NCI-H1694 treated with DMSO at 0.1 percent for 48 hours (cell line): ENCODE measurements at places on chromosomes 2 and 18.

DNA sequence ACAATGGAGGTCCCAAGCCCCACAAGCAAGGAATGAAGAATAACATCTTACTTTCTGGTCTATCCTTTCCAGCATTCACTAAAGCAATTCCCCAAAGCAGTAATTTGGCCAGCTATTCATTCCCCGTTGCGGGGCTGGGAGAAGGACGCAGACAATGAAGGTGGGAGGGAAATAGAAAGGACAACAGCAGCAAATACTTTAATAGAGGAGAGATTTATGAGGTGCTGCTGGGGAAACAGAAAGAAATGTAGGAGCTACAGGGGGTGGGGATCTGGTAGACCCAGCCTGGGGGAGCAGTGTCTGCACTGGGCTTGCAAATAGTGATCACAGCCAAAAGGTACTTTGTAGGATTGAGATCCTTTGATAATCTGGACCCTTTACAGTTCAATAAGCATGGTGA lies 13.9 kb upstream of the ATL2 start:
- no peak for DNase-seq

GRCh38 chr2:177273408-177273807 lies 8.9 kb upstream of the NFE2L2 start:
- DNase-seq: no peak

GRCh38 chr2:106555053-106555452 lies 67.9 kb downstream of the CD8B2 start:
- DNase-seq: no peak

DNA sequence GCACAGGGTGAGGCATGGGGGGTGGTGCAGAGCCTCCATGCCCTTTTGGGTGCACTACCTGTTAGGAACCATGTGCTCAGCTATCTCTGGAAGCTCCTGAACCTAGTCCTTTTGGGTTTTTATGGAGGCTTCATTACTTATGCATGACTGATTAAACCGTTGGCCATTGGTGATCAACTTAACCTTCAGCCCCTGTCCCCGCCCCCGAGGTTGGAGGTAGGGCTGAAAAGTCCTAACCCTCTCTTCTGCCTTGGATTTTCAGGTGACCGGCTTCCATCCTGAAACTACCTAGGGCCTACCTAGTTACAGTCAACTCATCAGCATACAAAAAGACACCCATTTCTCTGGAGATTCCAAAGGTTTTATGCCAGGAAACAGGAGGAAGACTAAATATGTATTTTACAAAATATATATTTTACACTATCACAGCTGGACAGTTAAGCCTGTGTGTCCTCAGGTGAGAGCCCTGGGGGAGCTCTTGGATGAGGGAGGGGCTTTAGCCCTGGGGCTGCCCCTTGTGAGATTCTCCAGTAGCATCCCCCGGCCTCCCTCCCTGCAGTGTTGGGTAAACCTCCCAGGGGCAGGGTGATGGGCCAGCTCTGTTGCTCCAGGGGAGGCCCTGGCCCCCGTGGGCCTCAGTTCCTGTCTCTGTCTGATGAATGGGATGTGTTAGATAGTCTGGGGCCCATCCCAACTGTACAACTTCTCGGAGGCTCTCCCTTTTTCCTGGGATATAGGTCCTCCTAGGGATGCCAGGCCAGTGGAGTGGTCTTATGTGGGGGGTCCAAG lies 24.1 kb downstream of the GLI2 start:
- no peak for DNase-seq

DNA sequence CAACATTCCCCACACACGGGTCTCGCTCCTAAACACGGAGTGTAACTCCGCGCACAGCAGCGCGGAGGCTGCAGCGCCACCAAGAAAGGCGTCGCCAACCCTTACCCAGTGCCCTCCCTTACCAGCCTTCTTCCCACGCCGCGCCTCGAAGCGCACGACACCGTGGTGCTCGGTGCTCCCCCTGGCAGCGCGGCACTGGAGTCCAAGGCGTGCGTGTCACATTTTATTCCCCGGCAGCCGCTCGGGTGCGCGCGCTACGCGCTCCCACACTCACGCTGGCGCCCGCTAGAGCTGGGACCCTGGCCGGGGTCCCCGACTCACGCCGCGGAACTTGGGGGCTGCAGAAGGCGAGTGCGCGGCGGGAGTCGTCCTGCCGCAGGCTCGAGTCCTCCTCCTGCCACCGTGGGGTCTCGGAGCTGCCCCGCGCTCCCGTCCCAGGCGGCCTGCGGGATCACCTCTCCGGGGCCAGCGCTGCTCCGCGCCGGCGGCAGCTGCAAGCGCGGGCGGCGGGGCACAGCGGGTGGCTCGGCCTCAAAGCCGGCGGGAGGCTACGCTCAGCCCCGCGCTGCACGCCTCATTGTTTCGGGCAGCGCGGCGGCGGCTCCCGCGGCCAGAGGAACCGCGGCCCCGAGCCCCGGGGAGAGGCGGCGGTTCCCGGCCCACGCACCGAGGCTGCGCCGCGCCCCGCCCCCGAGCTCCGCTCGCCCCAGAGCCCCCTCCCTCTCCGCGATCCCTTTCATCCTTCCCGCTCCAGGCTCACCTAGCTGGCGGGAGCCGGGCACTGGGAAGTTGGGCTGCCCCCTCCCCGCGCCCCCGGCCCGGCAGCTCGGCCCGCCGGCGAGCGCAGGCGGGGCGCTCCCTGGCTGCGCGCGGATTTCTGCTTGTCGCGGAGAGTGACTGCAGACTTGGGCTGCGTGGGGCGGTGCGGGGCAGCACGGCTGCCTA lies at the start of gene ST6GAL2:
Gene ST6GAL2 (minus strand): TSS at position 197 of the 945 bp plus-strand sequence. CDS start 42,190 bp downstream, outside the sequence.
- DNase-seq: peak; percentile 15

- no peak for DNase-seq
These were observed 107.7 kb downstream of the EHBP1 start for GRCh38 chr2:62812921-62813825.

DNA sequence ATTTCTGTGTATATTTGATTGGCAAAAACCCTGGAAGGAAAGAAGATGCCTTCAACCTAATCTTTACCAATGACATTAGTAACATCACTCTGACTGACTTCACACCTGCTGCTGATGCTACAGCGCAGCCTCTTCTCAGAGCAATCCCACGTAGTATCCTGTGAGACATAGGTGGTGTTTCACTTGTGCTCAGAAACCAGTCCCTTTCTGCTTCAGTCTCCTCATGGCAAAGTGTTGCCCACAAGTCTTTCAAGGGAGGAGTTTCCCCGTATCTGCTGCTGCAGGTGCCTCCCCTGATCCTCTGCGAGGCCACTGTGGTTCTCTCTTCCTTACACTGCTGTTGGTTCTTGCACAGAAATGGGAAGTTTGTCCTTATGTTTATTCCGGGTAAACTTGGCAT lies 433.2 kb upstream of the TNP1 start:
- DNase-seq: no peak

DNA sequence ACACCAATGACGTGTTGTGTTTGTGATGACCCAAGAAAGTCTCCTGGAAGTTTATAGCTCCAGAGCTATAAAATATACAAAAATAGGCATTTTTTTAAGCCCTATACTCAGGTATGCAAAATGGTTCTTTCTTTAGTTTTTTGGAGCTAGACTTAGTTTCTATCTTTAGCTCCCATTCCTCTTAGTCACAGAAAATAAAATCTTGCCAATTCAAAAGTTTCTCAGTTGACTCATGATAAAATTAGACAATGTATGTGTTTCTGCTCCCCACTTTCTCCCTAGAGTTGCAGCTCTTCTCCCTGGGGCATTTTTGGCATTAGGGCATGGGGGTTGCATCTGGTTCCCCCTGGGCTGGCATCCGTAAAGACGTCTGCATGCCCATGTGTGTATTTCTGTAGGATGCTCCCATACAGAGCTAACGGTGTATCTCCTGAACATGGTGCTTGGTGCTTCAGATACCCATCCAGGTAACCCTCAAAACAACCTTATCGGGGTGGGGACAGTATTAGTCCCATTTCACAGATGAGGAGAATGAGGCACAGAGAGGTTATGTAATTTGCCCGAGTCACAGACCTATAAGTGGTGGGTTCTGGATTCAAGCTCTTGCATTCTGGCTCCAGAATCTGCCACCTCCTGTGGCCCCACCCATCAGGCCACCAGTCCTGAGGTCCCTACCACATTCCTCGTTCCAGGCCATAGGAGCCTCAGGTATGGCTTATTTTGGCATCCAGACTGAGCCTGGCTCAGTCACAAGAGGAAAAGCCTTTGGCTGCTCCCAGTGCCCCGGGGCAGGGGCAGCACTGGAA lies 43.1 kb upstream of the ASAP2 start:
- DNase-seq: no peak

GRCh38 chr2:135688978-135689377 lies 52.7 kb upstream of the UBXN4 start:
- DNase-seq: no peak

- DNase-seq: no peak
These were observed 948.0 kb upstream of the CNTNAP5 start for GRCh38 chr2:123077101-123077500.

- peak; percentile 92 for DNase-seq
These were observed 31.2 kb downstream of the MARCHF4 start for GRCh38 chr2:216341121-216341520.

DNA sequence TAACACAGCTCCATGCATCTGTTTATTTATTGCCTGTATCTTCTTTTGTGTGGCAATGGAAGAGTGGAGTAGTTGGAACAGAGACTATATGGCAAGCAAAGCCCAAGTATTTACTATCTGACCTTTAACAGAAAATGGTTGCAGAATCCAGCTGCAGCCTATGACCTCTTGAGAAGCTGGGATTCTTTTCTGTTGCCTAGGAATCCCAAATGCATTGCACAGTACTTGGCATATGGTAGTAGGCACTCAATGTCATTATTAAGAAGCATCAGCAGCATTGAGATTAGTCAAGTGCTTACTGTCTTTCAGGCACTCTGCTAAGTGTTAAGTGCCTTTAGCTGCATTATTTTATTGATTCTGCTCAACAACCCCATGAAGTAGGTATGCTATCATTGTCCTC lies 331.6 kb downstream of the CCDC85A start:
- no peak for DNase-seq

DNA sequence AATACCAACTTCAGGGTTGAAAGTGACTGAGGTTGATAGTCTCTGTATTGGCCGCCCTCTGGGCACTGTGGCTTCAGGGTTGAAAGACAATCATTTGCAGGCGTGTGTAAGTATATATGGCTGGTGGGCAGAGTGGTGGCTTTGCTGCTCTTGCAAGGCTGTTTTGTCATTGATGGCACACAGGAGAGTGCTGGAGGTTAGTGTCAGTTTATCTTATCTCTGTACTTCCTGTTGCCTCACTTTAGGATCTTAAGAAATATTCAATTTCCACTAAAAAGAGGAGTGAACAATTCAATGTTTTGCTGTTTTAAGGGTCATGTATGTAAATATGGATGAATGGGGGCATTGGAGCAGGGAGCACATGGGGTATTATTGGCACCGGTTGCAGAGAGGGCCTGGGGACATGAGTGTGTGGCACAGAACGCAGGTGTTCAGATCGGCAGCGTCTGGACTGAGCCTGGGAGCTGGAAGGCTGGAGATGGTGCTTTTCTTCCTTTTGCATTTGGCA lies 51.5 kb downstream of the NCK2 start:
- DNase-seq: no peak

DNA sequence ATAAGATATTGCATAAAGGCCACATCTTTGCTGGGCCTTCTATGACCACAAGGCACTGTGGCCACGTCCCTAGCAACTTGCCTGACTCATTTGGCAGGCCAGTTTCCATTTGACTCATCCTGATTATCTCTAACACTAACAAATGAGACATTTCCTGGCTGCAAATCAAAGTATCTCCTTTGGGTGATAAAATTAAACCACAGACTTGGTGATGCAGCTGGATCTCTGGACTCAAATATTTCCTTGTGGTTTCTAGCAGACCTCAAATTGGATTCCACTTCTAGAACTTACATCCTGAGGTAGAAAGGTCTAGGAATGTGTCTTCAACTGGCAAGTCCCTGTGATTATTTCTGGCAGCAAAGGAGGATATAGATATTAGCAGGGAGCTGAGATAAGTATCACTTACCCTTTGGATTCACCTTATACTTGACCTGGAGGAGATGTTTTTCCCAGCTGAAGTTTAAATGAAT lies 167.9 kb upstream of the NXPH2 start:
- no peak for DNase-seq

DNA sequence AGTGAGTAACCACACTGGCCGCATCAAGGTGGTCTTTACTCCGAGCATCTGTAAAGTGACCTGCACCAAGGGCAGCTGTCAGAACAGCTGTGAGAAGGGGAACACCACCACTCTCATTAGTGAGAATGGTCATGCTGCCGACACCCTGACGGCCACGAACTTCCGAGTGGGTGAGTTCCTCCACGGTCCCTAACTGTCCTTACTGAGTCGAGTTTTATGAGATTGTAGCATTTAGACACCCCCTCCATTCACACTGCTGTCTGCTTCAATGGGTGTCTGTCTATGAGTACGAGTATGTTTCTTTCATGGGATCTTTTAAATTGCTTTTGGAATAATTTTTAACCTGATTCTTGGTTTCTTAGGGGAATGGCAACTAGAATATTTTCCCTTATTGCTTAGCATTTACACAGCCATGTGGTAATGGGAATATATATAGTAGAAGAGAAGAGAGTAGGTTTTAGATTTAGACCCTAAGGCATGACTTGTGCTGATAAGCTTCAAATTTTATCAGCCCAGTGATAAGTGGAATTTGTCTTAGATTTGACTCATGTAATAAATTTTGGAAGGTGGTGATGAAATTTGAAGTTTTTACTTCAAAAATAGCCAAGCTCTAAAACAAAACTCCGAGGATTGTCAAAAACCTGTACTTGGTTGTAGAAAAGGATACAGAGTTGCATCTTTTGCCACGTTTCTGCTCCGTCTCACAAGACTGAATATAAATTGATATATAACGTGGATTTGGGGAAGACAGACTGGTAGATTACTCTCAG lies 188.2 kb downstream of the LTBP1 start:
- peak; percentile 26 for DNase-seq

DNA sequence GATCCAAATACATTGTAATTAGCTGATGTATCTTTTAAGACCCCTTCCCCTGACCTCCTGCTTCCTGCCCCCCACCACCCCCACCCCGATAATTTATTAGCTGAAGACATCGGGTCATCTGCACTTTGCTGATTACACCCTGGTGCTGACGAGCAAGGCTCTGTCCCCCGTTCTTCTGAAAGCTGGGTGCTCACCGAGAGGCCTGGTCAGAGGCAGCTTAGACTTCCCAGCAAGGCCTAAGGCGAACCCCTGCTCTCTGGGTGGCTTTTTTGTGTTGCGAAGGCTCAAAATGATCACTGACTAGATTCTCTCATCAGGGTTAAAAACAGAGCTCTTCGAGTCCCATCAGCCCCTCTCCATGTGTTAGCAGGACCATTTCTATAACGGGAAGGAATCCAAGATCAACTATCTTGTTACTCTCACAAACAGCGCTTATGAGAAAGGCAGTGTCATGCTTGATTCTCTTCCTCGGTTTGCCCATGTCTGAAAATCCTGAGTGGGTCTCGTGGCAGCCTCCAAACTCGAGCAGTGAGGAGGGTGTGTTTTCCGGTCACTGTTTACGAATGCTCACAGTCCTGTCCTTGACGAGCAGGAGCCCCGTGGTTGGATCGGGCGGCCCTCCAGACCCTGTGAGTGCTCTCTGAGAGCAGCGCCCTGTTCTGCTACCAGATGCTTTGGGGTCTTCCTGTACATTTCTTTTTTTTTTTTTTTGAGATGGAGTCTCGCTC lies 201.6 kb downstream of the HDAC4 start:
- no peak for DNase-seq

GRCh38 chr2:190507135-190507534 lies 27.4 kb downstream of the NEMP2 start:
- no peak for DNase-seq

- DNase-seq: no peak
These were observed 19.0 kb upstream of the TMEM247 start for GRCh38 chr2:46460241-46460921.

GRCh38 chr2:460861-461260 lies 173.0 kb upstream of the ALKAL2 start:
- no peak for DNase-seq
